ENCODE measurements at places on chromosomes 12 and 14. TPM values are rescaled to one million over a fixed set of nuclear protein-coding genes. Genes with fewer than 3 reads are reported as not detected.

- DNase-seq = no peak
Measured at GRCh38 chr14:45619831-45620230, 366.8 kb upstream of the MIS18BP1 start.

DNA sequence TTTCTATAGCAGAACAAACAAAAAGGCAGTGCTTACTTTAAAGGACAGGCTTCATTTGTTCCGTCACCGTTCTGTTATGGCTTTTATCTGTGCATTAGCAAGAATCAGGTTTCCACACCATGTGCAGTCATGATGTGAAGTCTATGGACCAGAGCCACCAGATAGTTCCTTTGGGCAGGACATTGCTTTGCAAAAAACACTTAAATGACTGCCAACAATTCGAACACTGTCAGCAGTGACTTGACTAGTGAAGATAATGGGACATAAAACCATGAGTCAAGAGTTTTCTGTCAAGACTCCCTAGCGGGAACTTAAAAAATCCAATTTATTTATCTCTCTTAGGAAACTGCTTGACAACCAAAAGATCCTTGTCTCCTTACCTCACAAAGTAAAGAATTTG lies 80.3 kb downstream of the NKX2-1 start:
- no peak for DNase-seq

- DNase-seq = no peak
Measured at GRCh38 chr12:6958609-6959057, 7.5 kb downstream of the PTPN6 start.

SOS2 gene
- total RNA-seq = 68.7 TPM

All from cerebellum (tissue), 4 donors.